ENCODE measurements at places on chromosomes 6 and 20.

- DNase-seq: no peak
Measured at GRCh38 chr6:34176261-34177031, 30.6 kb upstream of the GRM4 start.

GRCh38 chr6:32415521-32416019 is 8.6 kb upstream of the BTNL2 start:
- DNase-seq: no peak

DNA sequence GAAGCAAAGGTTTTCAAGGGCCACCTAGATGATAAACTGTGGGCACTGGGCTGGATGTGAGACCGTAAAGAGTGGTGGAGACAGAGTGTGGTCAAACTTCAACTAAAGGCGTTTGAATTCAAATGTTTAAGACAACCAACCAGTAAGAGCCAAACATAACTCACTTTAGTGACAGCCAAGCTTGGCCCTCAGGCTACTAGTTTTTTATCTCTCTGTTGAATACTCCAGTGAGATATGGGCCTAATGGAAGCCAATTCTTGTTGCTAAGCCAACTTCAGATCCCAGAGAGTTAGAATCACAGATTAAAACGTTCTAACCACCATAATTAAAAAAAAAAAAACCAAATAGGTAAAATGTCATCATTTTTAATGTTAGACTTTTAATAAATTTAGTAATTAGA is 57.3 kb downstream of the TRMT6 start:
- no peak for DNase-seq

- DNase-seq: no peak
Measured at GRCh38 chr6:43766500-43766853, 3.5 kb upstream of the VEGFA start.

GRCh38 chr6:147947521-147947920 is 395.1 kb upstream of the SASH1 start:
- DNase-seq: no peak

DNA sequence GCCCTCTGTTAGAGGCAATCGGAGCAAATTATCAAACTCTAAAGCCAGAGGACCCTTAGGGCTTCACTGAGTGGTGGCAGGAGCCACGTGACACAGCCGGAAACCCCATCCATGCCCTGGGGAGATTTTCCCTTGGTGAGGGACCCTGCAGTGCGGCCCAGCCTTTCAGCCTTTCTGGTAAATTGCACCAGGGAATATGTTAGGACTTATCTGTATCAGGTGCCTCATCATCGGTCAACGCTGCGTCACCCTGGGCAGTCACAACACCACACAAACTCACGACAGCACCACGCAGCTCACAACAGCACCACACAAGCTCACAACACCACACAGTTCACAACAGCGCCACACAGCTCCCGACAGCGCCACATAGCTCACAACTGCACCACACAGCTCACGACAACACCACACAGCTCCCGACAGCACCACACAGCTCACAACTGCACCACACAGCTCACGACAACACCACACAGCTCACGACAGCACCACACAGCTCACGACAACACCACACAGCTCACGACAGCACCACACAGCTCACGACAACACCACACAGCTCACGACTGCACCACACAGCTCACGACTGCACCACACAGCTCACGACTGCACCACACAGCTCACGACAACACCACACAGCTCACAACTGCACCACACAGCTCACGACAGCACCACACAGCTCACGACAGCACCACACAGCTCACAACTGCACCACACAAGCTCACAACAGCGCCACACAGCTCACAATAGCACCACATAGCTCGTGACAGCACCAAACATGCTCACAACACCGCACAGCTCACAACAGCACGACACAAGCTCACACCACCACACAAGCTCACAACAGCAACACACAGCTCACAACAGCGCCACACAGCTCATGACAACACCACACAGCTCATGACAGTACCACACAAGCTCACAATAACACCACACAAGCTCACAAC is 199.0 kb downstream of the DLL1 start:
- no peak for DNase-seq

DNA sequence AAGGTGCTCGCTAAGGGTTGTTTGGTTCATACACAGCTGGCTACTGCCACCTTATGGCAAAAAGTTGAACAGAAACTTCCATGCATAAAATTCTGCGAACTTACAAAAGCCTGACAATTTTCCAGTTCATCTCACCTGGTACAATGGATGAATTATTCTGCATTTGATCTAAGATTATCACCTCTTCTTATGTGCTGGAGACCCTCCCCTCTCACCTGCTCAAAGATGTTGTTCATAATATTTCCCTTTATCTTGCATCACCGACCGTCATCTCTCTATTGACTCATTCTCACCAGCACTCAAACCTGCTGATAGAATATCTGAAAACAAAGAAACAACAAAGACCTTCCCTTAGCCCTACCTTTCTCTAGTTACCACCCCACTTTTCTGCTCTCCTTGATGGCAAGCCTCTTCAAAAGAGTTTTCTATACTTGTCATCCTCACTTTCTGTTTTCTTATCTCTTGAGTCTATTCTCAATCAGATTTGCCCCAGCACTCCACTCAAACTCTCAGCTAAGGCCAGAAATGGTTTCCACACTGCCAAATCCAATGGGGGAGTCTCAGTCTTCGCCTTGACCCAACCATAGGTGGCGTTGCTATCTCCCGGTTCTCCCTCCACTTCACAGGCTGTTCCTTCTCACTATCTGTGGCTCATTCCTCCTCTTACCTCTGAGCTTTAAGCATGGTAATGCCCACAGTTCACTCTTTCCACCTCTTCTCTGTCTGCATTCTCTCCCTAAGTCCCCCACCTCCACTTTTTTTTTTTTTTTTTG is 25.8 kb downstream of the SNRNP48 start:
- DNase-seq: peak; percentile 15

DNA sequence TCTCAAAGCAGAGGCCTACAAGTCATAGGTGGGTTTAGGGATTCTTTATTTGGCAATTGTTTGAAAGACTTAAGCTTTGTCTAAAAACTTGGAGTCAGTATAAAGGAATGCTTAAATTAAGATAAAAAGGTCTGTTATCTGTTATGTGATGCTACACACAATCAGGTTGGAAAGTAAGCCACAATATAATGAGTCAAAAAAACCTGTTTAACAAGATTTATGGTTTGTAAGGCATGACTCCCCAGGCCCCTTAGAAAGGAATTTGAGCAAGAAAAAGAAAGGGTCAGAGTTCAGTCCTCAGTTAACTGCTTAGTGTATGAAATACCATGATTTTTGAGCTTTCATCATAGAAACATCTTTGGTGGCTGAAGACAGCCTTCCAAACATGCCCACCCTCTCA is 66.8 kb upstream of the HMGN3 start:
- no peak for DNase-seq

DNA sequence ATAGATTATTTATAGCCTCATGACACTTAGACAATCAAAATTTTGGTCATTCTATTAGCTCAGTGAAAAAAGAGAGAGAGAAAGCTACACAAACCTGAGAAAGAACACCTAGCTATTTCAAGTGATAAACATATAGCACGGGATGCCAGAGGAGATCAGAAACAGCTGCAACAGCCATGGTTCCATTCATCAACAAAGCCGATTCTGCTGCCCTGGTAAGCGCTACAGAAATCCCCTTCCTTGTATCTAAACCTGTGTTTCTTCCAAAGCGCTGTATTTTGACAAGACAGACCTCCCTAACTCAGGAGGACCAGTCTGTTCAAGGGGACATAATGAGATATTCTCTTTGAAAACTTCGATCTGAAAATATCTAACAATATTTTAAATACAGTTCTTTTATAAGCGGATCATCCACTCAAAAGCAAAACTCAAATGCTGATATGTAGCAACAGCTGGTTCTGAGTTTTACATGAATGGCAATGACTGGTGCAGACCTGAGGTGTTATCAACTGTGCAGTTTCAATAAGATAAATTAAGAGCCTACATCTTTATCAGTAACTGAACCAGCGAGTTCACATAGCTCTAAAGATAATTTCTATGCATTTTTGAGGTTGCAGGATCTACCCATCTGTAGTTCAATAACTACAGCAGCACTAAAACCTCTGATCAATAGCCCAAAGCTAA is 447.8 kb downstream of the FRK start:
- no peak for DNase-seq

GRCh38 chr20:60236613-60237012 is 278.4 kb downstream of the CDH26 start:
- no peak for DNase-seq

DNA sequence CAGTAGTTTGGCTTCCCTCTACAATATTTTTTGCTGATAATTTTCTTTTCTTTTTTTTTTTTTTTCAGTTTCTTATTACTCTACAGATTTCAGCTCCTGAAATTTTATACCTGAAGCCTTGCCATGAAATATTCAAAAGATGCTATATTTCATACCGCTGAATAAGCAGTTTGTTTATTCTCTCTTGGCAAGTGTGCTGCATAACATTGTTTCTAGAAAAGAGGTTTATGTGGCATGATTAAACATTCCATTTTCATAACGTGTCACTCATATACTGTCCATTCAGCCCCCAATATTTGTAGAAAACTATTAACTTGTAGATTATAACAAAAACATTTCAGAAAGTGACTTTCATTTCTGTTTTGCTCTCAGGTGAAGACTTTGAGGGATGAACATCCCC is 174.4 kb upstream of the NOX3 start:
- DNase-seq: no peak

DNA sequence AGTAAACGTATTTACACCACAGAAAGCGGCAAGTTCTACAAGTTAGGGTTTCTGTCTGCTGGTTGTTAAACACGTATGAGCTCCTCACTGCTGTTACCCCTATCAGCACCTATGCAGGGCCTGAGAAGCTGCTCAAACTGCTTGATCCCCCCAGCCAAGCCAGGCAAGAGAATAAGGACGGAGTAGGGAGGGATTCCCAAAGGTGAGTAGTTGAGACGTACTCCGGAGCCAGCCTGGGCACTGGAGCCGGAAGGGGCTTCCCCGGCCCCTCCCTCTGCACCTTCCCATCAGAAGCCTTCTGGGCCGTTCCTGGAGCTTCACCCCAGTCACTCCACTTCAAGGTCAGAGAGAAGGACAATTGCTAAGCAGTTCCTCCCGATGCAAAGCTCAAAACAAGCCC is 58.0 kb downstream of the RIPOR3 start:
- no peak for DNase-seq

GRCh38 chr6:36625158-36625919 is 31.2 kb downstream of the SRSF3 start:
- no peak for DNase-seq

GRCh38 chr6:160258346-160259142 is at the start of gene SLC22A2:
Gene SLC22A2, minus strand, starts transcription at chr6:160258821. Its CDS starts 64 bp downstream, at chr6:160258757.
- DNase-seq: no peak

DNA sequence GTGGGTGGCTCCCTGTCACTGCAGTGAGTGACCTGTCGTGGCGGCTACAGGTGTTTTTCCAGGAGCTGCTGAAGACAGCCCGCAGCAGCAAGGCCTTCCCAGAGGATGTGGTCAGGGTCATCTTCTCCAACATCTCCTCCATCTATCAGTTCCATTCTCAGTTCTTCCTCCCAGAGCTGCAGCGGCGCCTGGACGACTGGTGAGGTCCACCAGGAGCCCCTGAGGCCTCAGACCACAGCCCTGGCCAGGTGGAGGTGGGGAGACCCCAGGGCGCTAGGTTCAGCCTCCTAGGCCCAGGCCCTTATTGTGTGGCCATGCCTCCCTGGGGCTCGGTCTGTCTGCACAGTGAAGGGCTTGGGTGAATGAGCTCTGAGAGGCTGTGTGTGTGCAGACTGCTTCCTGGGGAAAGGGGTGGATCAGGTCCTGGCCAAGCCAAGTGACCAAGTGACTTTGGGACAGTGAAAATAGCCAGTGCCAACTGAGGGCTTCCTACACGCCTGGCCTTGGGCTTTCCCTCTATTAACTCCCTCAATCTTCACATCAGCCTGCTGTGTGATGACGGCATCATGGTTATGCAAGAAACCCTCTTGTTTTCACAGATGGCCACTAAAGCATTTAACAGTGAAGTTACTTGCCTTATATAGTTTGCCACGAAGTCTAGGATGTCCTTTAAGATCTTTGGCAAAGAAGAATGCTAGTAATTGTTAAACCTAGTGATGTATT is 6.4 kb downstream of the FGD2 start:
- no peak for DNase-seq

- DNase-seq: no peak
Measured at GRCh38 chr20:31808481-31808880, 10.7 kb upstream of the MYLK2 start.

- no peak for DNase-seq
Measured at GRCh38 chr6:106844930-106845329, 129.6 kb downstream of the CD24 start.

GRCh38 chr6:122859676-122860075 is 70.6 kb downstream of the SMPDL3A start:
- DNase-seq: no peak

Data from GM18507 (cell line).